ENCODE measurements at places on chromosomes 6 and 20. TPM values are rescaled to one million over a fixed set of nuclear protein-coding genes. Genes with fewer than 3 reads are reported as not detected.

The ERVFRD-1 gene
- not detected for total RNA-seq

The UST gene
- total RNA-seq: 0.76 TPM

The PRDM13 gene
- total RNA-seq: not detected

The KPNA5 gene
- total RNA-seq: 6.2 TPM

The ZC3H12D gene
- total RNA-seq: not detected

The KIF6 gene
- not detected for total RNA-seq

The NPBWR2 gene
- total RNA-seq: not detected

The DUSP15 gene
- not detected for total RNA-seq

The RIPOR2 gene
- 0.46 TPM for total RNA-seq

The ZC2HC1B gene
- not detected for total RNA-seq
